ENCODE measurements at places on chromosomes 1 and 21.

GRCh38 chr1:147721716-147722115 is 38.7 kb downstream of the GJA5 start:
- DNase-seq: no peak

- no peak for DNase-seq
Observed at GRCh38 chr1:181807251-181807650, 254.3 kb downstream of the ZNF648 start.

- DNase-seq: no peak
Observed at GRCh38 chr1:194338241-194338948, 1152.0 kb upstream of the B3GALT2 start.

DNA sequence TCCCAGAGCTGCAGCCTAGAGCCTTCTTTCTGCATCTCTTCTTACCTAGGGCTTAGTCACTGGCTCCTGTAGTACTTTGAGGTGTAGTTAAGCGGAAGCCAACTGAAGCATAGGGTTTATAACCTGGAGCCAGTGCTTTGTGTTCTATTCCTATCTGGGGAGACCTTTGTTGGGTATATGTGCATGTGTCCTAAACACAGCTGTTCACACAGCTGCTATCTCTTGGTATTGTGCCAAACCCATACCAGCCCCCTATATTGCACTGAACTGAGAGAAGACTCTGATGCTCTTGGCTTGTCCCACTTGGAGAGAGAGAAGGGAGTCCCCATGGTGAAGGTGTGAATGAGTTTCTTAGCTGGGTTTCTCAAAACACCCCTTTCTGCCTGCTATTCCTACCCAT is 17.2 kb upstream of the NFASC start:
- no peak for DNase-seq

DNA sequence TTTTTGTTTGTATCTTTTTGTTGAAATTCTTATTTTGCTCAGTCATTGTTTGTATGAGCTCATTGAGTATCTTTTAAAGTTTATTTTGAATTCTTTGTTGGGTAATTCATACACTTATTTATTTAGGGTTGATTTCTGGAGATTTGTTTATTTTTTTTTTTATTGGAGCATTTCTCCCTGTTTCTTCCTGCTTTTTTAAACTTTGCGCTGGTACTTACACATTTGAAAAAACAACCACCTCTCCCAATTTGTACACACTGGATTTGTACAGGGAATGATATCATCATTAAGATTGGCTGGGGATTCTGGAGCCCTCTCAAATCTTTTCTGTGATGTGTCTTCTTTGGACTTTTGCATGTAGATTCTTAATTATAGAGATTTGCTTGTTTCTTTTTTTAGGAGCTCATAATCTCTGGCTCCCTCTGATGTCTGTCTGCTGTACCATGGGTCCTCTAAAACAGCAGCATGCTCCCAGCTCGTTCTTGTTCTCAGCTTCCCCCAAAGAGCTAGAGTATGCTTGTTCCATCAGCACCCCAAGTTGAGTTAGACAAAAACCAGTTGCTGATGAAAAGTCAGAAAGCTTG is 310.7 kb downstream of the DUSP10 start:
- no peak for DNase-seq

- no peak for DNase-seq
Observed at GRCh38 chr21:39348040-39348354, 891 bp downstream of the HMGN1 start.

GRCh38 chr1:236809148-236809547 is 14.1 kb downstream of the MTR start:
- DNase-seq: no peak

DNA sequence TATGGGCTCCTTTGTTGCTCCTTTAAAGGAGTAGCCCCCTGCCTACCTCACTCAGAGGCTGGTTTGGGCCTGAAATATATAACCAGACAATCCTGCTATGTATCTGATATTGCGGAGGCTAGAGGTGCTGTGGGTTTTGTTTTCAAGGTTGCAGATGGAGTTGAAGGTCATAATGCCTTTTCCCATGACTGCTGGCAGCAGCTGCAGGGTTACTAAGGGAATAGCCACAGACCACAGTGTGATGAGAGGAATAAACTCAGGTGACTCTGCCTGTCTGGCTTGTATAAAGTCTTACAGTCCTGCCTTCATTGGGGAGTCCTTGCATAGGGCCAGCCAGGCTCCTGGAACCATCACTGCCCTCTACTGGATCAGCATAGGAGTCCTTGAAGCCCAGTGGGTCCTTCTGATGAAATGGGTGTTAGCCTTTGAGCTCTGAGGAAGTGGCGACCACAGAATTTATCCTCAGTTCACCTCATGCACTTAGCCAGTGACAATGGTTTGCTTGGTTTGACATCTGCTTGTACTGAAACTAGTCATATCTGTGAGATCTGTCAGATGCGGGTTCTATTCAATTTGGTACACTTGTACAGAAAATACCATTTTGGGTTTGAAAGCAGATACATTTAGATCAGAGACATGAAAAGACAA is 174.4 kb upstream of the HMCN1 start:
- no peak for DNase-seq

- no peak for DNase-seq
Observed at GRCh38 chr1:60390593-60391282, 317.2 kb upstream of the C1orf87 start.

- DNase-seq: no peak
Observed at GRCh38 chr1:924656-925560, 1.2 kb downstream of the SAMD11 start.

DNA sequence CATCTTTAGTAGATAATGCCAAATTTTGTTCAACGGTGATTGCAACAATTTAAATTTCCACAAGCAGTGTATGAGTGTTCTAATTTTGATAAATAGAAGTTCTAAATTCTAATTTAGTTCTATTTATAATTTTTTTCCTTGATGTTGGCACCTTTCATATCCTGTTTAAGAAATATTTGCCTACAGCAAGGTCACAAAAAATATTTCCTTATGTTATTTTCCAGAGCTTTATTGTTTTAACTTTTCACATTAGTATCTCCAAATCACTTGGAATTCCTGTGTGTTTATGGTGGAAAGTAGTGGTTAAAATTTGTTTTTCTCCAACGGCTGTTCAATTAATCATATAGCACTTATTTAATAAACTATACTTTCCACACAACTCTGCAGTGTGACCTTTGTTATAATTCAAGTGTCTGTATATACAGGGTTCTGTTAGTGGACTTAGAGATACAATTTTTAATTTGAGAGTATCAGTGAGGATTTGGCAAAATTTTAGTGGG is 94.3 kb upstream of the CD55 start:
- DNase-seq: no peak

DNA sequence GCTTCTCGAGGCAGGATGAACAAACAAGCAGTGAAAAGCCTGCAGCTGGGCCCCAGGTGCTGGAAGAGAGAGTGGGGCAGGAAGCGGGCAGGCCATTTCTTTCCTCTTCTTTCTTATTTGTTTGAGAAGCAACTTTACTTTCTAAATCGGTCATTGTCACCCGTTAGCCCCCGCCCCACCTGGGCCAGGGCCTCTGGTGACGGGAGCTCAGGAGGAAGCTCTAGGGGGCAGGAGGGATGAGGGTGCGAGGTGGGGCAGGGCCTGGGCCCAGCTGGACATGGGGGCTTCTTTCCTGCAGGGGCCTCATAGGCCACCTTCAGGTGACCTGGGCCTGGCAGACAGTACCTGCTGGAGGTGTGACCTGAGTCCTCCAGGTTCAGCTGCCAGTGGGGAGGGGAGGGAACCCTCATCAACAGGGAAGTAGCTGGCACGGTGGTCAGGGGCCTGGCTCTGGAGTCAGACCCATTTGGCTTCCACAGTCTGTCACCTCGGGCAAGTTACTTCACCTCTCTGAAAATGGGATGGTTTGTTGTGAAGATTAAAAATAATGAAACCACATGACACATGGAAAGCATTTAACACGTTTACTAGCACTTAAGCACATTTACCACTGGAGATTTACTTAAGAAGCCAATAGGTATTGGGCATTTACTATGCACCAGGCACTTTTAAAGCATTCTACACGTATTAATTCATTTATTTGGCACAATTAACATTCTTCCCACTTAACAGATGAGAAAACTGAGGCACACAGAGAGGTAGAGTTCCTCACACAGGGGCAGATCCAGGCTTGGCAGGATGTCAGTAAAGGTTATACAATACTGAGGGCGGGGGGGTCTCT is 54.1 kb upstream of the ID3 start:
- no peak for DNase-seq

- DNase-seq: no peak
Observed at GRCh38 chr1:39205781-39206464, 1.4 kb downstream of the MACF1 start.

DNA sequence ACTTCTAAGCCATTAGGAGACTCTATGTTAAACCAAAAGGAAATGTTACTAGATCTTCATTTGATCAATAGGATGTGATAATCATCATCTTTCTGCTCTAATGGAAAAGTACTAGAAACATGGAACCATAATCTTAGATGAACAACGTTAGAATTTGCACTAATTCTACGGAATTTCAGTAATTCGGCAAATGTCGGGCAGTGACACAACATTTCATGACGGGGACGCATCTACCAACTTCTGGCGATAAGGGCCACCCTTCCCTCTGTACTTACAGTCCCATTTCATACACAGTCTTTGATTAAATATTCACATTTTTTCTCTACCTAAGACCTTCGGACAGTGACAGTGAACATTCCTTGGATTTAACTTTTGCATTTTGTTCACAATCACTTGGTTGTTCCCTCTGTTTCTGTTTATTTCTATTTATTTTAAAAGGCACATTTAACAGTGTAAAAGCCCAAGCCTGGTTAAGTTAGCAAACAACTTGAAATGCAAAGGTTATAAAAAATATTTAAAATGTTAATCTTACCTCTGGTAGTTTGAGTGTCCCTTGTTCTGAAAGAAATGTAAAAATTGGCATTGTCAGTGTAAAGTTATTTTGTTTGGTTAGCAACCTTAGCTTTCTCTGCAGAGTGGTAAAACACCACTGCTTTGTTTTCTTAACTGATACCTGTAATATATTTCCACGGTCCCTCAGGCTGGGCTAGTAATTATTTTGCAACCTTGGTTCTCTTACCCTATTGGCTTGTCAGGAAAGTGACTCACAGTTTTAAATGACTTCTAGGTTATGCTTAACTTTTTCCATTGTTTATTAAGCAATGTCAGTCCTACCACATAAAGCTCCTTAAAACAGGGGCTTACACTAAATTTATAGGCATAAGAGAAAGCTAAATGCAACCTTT is 276.9 kb downstream of the VAV3 start:
- no peak for DNase-seq

DNA sequence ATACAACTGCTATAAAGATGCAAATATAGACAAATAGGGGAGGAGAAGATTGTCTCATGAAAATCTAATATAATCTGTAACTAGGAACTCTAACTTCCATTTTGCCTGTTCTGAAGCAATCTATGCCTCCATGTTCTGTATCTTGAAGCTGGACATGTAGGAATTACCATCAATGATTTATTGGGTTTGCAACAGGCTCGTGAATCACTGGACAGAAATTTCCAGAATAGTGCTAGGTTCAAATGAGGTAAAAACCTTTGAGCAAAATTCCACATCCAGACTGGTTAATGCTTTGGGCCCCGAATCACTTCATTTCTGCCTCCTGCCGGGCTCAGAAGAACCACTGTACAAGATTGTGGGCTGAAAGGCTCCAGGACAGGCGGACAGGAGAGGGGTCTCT is 110.7 kb upstream of the CTTNBP2NL start:
- no peak for DNase-seq

- DNase-seq: no peak
Observed at GRCh38 chr1:152741656-152742055, 16.2 kb upstream of the KPRP start.

GRCh38 chr1:207223162-207223561 is 98.3 kb upstream of the CD55 start:
- DNase-seq: no peak

- DNase-seq: no peak
Observed at GRCh38 chr1:178006043-178006442, 36.2 kb upstream of the SEC16B start.

GRCh38 chr1:3695326-3696217 is 43.3 kb downstream of the TP73 start:
- no peak for DNase-seq

DNA sequence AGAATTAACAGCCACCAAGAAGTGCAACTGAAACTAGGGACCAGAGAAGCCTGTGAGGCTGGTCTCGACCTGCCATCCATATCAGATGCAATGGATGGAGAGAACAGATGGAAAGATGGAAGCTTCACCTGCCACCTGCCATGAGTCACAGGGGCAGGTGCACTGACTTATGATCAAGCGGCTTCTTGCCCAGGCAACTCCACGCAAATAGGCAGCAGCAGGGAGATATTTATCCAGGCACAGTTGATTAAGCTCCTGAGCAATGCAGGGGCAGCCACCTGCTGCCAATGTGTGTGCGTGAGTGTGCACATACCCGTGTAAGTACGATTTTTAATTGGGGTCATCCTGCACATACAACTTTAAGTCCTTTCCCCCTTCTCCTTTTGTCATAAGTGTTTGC is 174.2 kb downstream of the PTPRU start:
- no peak for DNase-seq

DNA sequence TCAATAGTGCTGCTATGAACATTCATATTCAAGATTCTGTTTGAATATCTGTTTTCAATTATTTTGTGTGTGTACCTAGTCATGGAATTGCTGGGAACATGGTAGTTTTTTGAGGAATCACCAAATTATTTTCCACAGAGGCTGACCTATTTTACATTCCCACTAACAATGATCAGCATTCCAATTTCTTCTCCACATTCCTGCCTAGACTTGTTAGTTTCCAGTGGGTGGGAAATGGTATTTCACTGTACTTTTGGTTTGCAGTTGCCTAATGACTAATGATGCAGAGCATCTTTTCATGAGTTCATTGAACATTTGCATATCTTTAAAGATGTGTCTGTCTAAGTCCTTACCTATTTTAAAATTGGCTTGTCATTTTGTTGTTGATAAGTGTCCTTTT is 1182.6 kb upstream of the B3GALT2 start:
- DNase-seq: no peak

GRCh38 chr1:78678324-78678723 is 28.7 kb downstream of the IFI44 start:
- DNase-seq: no peak

DNA sequence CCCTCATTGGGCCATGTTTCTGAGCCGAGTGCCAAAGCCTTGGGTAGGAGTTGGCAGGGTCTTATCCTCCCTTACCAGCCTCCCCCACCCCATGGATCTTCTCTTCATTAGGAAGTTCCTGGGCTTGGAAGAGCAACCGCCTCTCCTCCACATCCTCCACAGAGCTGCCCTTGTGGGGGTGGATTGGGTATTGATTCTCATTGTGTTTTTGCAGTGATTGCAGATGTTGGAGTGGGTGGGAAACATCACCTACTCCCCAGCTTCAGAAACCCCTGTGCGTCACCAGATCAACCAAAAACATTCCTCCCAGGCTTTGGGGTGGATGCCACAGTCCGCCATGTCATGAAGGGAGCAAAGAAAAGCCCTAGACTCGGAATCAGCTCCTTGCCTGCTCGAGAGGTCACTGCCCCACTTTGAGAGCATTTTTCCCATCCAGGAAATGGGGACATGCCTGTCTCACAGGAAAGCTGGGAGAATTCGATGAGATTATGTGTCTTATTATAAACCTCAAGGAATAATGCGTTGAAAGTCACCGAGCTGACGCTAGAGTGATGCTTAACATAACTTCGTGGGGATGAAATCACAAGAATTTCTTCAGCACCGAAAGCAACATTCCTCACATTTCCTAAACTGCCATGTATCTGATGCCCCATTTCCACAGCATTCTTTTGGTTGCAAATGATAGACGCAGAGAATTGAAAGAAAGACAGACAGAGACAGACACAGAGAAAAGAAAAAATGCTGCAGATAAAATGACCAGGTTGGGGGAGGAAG is 44.7 kb upstream of the ZBTB40 start:
- DNase-seq: no peak

GRCh38 chr1:155834296-155834926 is 22.6 kb downstream of the GON4L start:
- no peak for DNase-seq

- DNase-seq: no peak
Observed at GRCh38 chr1:71804140-71804539, 478.2 kb downstream of the NEGR1 start.

Measured in GOT3 (cell line).